ENCODE measurements at places on chromosomes 16 and 17.
A peak's percentile ranks its signal among the peaks of the same experiment; 100 is the strongest.

DNA sequence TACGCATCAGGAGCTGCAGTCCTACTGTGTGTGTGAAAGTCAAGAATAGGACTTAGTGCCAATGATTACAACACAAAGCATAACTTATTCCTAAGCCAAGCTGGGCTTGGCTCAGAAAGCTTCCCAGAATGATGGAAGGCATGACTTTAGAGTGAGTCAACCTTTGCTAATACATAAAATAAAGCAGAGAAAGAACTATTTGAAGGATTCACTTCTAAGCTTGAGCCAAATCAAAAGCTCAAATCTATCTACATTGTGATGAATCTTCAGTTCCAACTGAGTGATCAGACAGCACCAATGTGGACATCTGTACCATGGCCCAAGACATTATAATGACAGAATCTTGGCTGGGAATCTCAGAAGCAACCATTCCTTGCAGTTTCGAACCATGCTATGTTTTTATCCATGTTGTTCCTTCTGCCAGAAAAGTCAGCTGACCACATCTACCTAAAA is 41.4 kb downstream of the SMG6 start:
- H3K4me3 ChIP-seq = peak overlapping the region; percentile 50
- H3K36me3 ChIP-seq = peaks cover 49% of the 10 kb centered on the region
- H3K4me1 ChIP-seq = peaks cover 87% of the 10 kb centered on the region
- H3K27me3 ChIP-seq = no peaks in the 10 kb centered on the region

DNA sequence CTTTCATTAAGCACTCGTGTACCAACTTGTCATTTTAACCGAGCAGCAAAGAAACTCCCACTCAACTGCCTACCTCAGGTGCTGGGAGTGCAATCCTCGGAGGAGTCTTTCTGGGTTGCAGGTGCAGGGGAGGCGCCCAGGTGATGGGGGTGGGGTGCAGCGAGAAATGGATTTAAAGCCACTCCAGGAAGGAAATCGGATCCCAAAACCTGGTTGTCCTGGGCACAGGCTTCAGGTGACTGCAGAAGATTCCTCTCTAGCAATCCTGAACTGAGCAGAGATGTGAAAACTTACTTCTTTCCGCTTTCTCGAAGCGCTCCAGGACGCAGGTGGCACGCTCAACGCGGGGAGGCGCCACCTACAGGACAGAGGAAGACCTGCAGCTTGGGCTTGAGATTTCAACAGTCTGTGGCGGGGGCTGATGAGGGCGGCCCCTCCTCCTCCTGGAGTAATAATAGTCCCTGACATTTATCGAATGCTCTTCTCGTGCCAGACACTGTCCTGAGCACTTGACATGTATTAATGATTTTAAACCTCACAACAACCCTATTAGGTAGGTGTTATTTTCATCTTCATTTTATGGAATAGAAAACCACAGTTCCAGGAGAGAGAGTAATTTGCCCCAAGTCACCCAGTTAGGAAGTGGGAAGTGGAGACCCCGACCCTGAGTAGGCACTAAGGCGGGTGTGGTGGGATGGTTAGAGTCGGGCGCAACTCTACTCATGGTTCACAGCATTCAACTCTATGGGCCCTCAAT is 27.2 kb upstream of the SKAP1 start:
- peak overlapping the region; percentile 28 for H3K4me3 ChIP-seq
- H3K27ac ChIP-seq = no peak overlapping the region
- H3K36me3 ChIP-seq = peaks cover 7% of the 10 kb centered on the region
- DNase-seq = peak; percentile 68
- H3K27me3 ChIP-seq = no peaks in the 10 kb centered on the region

- H3K4me1 ChIP-seq = no peaks in the 10 kb centered on the region
- H3K27ac ChIP-seq = no peak overlapping the region
- H3K27me3 ChIP-seq = no peaks in the 10 kb centered on the region
- DNase-seq = no peak
- no peak overlapping the region for H3K4me3 ChIP-seq
Observed at GRCh38 chr16:17160285-17160853, 310.4 kb downstream of the XYLT1 start.

DNA sequence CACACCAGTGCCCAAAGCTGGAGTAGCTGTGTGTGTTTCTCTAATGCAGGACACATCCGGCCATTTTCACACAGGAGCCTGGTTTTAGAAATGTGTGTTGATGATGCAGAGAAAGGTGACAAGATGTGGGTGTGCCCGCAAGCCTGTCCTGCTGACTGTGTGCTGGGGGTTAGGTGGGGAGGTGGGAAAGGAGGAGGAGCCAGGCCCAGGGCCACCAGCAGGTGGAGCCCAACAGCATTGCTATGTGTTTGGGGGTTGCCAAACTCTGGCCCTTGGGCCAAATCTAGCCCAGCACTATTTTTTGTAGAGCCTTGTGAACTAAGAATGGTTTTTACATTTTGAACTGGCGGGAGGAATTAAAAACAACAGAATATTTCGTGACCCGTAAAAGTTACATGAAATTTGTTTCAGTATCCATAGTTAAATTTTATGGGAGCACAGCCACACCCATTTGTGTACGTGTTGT is 61.7 kb upstream of the LGALS9 start:
- H3K27ac ChIP-seq = peak overlapping the region; percentile 47
- peaks cover 25% of the 10 kb centered on the region for H3K36me3 ChIP-seq
- peak; percentile 27 for DNase-seq
- H3K4me3 ChIP-seq = no peak overlapping the region
- H3K27me3 ChIP-seq = no peaks in the 10 kb centered on the region

DNA sequence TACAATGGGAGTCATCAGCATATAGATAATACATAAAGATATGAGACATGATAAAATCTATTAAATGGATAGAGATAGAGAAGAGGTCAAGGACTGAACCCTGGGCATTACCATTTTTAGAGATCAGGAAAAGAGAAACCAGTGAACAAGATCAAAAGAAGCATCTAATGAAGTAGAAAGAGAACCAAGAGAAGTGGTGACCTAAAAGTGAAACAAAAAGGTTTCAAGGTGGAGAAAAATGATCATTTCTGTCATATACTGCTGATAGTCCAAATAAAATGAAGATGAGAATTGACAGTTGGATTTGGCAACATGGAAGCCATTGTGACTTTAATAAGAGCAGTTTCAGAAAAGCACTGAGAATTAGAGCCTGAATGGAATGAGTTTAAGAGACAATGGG is 165.1 kb downstream of the PPM1E start:
- H3K27ac ChIP-seq = no peak overlapping the region
- H3K4me1 ChIP-seq = peaks cover 9% of the 10 kb centered on the region
- no peak for DNase-seq

DNA sequence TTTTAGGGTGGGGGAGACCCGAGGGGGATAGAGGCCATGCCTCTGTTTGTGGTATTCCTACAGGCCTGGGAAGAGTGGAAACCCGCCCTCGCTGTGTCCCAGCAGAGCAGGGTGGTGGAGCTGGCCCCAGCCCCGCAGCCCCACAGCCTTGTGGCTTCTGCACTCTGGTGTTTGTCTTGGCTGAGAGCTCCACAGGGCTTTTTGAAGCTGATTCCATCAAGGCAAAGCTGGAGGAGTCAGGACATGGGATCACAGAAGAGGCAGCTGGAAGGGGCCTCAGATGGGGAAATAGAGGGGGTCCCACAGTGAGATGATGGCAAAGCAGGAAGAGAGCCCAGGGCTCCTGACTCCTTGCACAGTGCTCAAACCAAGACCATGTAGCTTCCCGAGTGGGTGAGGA is 5.0 kb upstream of the WFIKKN2 start:
- DNase-seq = no peak
- no peak overlapping the region for H3K4me3 ChIP-seq
- H3K36me3 ChIP-seq = no peaks in the 10 kb centered on the region
- peaks cover 8% of the 10 kb centered on the region for H3K4me1 ChIP-seq

DNA sequence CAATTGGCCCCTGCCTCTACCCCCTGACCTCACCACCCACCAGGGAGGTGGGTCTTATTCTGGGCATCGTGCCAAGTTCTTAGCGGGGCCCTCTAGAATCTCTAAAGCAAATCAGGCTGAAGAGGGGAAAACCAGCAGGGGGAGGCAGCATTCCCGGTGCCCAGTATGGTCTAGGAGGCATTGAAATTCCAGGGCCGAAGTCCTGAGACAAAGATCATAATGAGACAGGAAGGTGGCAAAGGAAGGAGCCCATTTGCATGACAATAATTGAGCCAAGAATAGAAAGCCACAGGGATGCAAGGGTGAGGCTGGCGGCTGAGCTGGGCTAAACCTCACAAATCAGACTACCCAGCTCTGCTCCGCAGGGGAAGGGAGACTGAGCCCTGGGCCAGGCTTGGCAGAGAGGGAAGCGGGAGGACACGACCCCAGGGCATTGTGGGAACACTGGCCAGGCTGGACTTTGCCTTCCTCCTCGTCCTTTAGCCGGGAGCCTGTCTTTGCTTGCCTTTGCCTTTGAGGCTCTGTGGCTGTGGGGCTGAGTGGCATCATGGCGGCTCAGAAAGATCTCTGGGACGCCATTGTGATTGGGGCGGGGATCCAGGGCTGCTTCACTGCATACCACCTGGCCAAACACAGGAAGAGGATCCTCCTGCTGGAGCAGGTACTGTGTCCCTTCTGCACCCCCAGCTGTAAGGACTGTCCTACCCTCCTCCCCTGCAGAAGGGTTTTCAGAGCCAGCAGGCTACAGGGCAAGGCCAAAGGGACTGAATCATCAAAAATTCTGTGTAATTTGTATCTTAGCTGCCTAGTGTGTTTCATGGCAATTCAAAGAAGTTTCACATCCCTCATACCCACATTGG is at the start of gene PIPOX:
PIPOX (plus strand) TSS at position 463 of the 860 bp plus-strand sequence; CDS start at position 548, 85 bp downstream.
- no peaks in the 10 kb centered on the region for H3K36me3 ChIP-seq
- H3K4me1 ChIP-seq = peaks cover 5% of the 10 kb centered on the region
- DNase-seq = no peak
- H3K4me3 ChIP-seq = no peak within 1 kb of the TSS

GRCh38 chr16:84700446-84701300 is 873 bp downstream of the USP10 start:
- peak overlapping the region; percentile 94 for H3K4me3 ChIP-seq
- peaks cover 36% of the 10 kb centered on the region for H3K4me1 ChIP-seq
- H3K36me3 ChIP-seq = peaks cover 15% of the 10 kb centered on the region
- H3K27ac ChIP-seq = peak overlapping the region; percentile 96

GRCh38 chr17:28549236-28550132 is 2.9 kb downstream of the UNC119 start:
- H3K27me3 ChIP-seq = no peaks in the 10 kb centered on the region
- H3K27ac ChIP-seq = peak overlapping the region; percentile 80
- H3K36me3 ChIP-seq = peaks cover 21% of the 10 kb centered on the region

All from activated T-helper 2 cell treated with anti-CD3 and anti-CD28 coated beads, Interferon-gamma antibody, Interleukin-2, Interleukin-4, amounts not matched to agents 10 μg/mL and 5 μg/mL and 100 μg/mL, durations not matched to agents 14 hours and 24 hours and 36 hours (primary cell).